H1 (cell line): ENCODE measurements at places on chromosomes 12 and 14. TPM values are rescaled to one million over a fixed set of nuclear protein-coding genes. Genes with fewer than 3 reads are reported as not detected.

Gene POLE
- polyA plus RNA-seq: 59.7 and 93.1 TPM in 2 replicates

Gene ZNF26
- polyA plus RNA-seq: 5.8 and 9.0 TPM in 2 replicates

Gene TAS2R46
- 0.14 TPM in 2 replicates for polyA plus RNA-seq

Gene ASB2
- polyA plus RNA-seq: 2.1 and 3.2 TPM in 2 replicates

DNA sequence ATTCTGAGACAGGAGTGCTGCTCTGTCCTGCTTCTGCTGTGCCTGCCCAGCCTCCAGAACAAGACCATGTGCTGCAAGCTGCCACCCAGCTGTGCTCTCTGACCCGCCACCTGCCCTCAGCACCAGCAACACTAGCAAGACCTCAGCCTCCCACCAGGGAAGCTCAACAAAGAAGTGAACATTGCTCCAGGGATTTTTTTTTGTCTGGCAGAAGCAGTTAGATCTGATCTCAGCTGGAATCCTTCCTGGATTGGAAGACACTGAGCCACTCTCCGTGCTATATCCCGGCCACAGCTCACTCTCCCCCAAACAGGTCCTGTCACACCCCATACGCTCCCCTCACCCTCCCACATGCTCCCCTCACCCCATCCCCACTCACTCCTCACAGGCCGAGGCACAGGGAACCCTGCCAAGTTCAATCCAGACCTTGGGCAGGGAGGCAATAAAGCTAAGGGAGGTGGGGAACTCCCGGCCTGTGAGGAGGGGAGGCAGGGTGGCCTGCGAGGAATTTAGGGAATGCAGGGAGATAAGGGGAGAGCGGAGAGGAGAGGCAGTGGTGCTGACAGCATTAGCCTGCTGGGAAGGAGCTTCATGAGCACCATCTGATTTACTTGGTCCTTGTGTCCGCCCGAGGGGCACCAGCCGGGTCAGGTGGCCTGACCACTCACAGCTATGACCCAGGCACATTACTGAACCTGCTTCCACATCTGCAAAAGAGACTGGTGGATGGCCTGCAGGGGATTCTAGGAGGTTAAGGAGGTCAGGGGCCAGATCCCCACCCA is 29.7 kb downstream of the CCDC85C start:
- no peaks in the 10 kb centered on the region for H3K27me3 ChIP-seq
- H3K4me3 ChIP-seq: no peak overlapping the region
- H3K36me3 ChIP-seq: no peaks in the 10 kb centered on the region

DNA sequence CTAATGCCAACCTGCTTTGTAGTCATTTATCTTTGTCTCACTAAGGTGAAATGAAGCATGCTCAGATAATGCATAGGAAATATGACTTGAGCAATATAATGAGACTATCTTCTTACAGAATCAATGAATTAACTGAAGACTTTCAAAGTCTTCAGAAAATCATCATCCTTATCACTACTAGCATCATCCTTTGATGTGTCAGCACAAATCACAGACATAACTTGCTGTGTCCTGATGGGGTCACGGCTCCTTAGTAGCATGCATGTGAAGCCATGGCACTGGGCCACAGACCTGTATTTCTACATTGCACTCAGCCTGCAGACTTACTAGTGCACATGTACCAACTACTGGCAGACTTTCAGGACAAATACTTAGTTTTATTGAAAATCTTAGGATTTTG is 18.9 kb downstream of the TMEM260 start:
- H3K4me3 ChIP-seq: no peak overlapping the region
- peaks cover 1% of the 10 kb centered on the region for H3K27me3 ChIP-seq
- no peaks in the 10 kb centered on the region; the same call in 1 of the 2 replicates for H3K36me3 ChIP-seq
- no peak for DNase-seq
- no peak overlapping the region for H3K27ac ChIP-seq
